Transverse colon (tissue), 4 donors: ENCODE measurements at places on chromosomes 6 and 20. TPM values are rescaled to one million over a fixed set of nuclear protein-coding genes. Genes with fewer than 3 reads are reported as not detected.
A peak's percentile ranks its signal among the peaks of the same experiment; 100 is the strongest.

DNA sequence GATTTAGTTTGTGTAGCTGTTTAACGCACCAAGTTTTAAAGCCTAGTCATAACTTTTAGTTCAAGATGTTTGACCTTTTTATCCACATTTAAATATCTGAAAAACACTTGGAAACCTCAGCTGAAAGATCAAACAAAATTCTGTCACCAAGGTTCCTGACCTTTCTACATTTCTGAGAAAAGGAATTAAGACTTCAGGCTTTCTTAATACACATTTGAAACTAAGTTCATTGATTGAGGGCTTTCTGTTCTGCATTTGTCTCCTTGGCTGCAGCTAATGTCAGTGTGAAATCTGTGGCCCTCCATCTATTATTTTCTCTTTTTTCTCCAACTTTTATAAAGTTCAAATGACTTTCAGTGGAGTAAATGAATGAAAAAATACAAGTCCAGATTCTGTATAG, 22.7 kb upstream of the FBXL4 start:
- no peak for DNase-seq
- no peaks in the 10 kb centered on the region for H3K36me3 ChIP-seq
- no peak overlapping the region for H3K4me3 ChIP-seq
- H3K27me3 ChIP-seq = no peaks in the 10 kb centered on the region

DNA sequence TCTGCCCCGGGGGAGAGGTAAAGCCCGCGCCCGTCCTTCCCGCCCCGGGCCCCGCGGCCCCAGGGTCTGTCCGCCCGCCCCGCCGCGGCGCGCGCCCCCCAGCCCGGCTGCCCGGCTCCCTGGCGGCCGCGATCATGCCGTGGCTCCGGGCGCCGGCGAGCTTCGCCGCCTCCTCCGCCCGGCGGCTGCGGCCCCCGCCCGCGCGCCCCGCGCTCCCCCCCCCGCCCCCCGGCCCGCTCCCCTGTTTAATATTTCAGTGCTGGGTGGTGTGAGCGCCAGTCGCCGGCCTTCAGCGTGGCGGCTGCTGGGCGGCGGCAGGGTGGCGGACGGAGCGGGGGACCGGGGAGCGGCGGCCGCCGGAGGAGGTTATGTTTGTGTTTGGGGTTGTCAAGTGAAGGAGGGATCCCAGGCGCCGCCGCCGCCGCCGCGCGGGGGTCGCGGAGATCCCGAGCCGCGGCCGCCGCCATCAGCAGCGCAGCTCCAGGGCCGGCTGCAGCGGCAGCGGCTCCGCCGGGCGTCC, at the start of gene HIVEP1:
Gene HIVEP1, plus strand, starts transcription at position 275 of the 520 bp plus-strand sequence. CDS start 3,317 bp downstream, outside the sequence.
- H3K27me3 ChIP-seq = no peaks in the 10 kb centered on the region
- DNase-seq = no peak
- H3K27ac ChIP-seq = peak within 1 kb of the TSS; percentile 99
- no peaks in the 10 kb centered on the region for H3K4me1 ChIP-seq

GRCh38 chr6:124482071-124482491, 480.2 kb upstream of the RNF217 start:
- no peak overlapping the region for H3K4me3 ChIP-seq
- DNase-seq = no peak
- no peaks in the 10 kb centered on the region for H3K36me3 ChIP-seq
- no peaks in the 10 kb centered on the region for H3K27me3 ChIP-seq
- H3K4me1 ChIP-seq = no peaks in the 10 kb centered on the region

The NUS1 gene
- total RNA-seq = 26.8 TPM

The HUS1B gene
- 0.80 TPM for total RNA-seq
